Suppressor macrophage (primary cell): ENCODE measurements at places on chromosomes 2 and 18.
A peak's percentile ranks its signal among the peaks of the same experiment; 100 is the strongest.

- DNase-seq = no peak
These were observed 58.8 kb downstream of the RNF152 start for GRCh38 chr18:61833978-61834377.

- DNase-seq = peak; percentile 67
These were observed 293.9 kb upstream of the SYT4 start for GRCh38 chr18:43571078-43571689.

- DNase-seq = no peak
These were observed 393.3 kb upstream of the CYRIA start for GRCh38 chr2:17058772-17059402.

- DNase-seq = no peak
These were observed 112.3 kb downstream of the RAB3GAP1 start for GRCh38 chr2:135164431-135164830.

GRCh38 chr2:119760237-119760955 is 674 bp downstream of the PTPN4 start:
- DNase-seq = no peak

DNA sequence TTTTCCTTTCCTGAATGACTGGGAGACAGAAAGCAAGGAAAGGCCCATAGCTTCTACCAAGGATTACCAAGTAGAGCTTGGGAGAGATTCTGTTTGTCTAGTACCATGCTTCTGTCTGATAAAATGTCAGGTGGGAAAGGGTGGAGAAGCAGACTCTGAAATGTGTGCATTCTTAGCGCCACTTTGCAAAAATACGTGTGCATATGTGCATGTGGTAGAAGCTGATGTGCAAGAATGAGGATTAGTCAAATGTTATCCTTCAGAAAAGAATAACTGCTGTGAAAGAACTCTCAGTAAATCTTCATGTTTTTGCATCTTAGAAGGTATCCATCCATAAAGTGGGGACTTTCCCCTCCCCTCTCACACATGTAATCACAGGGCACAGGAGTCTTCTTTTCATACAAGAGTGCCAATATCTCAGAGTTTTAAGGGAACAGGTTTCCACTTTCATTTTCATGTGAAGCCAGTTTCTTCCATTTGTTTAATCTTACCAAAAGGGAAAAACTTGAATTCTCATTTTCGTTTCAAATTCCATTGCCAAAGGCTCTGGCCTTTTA is 15.4 kb upstream of the DGKD start:
- no peak for DNase-seq

DNA sequence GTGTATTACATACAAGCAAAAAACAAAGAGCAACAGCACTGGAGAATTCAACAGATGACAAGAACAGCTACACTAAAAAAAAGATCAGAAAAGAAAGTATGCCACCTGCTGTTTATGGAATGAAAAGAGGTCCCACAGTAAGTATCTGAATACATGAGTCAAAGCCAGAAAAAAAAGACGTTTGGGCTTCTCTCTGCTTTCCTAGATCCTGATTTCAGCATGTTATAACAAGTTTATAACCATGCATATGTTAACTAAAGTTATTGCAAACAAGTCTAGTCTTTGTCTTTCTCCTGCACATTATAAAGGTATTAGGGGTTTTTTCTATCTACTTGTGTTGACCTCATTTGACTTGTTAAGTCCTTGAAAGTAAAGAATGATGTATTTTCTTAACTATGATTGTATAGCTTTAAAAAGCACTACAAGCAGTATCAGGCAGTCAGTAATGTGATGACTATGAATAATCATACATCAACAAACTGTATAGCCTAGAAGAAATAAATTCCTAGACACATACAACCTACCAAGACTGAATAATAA is 108.5 kb upstream of the COL5A2 start:
- DNase-seq = peak; percentile 4

DNA sequence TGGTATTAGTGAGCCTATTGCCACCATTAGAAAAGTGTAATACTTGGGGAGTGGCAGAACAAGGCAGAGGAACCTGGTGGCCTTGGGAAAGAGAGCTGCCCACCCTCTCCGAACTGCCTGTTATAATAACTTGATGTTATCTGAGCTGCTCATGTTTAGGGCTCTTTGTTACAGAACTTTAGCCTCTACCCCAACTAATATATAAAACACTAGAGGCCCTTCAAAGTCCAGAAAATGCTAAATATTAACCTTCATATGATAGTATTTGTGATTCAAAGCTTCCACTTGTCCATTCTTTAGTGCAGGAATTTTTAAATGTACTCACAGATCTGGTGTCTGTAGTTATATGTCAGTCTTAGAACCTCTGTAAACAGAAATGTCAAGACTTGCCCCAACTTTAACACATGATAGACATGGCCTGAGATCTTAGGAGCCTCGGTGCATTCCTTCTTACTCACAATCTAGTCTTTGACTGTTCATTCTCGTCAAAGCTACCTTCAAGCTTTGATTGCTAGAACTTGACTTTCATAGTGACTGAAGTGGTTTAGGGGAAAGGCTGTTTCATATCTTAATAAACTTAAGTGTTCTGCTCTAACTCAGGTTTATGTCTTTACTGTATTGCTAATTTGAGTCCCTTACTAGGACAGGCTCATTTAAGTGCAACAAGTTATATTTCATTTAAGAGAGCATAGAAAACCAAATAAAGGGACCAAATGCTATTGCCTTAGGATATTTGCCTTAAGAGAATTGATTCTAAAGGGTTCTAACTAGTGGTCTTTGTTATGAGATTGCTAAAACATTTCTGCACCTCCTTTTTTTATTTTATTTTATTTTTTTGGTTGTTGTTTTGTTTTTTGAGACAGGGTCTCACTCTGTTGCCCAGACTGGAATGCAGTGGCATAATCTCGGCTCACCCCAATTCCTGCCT is 41.6 kb downstream of the DDX1 start:
- DNase-seq = no peak

DNA sequence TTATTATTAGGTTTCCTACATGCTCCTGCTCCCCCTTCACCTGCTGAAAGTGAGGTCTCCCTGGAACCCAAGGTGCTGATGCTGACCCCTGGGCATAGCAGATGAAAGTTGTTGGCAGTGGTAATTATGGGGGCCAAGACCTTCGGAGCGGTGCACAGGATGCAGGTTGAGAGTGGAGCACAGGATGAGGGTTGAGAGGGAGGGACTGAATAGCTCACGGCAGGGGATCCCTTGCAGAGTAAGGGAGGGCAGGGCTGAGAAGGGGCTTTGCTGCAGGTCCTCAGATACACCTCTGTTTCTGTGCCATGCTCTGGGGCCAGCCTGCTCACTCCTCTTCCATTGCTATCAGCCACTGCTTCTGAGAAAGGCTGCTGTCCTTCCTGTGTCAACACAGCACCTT is 163.3 kb downstream of the FHOD3 start:
- no peak for DNase-seq

- DNase-seq = no peak
These were observed 40.9 kb upstream of the ST8SIA3 start for GRCh38 chr18:57311472-57311871.

DNA sequence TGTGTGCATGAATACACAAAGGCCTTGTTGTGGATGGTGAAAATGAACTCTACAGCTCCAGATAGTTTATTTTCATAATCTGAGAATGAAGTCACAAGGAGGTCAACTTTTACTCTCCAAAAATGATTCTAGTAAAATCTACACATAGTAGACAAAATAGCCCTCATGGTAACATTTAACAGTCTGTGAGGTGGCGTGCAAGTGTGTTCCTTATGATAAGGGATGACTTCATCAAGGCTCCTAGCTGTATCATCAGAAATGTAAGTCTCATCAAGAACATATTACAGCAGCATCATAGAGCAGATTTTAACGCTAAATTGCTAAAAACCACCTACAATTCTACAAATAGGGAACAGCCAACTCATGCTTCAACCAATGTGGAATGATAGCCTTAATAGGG is 72.3 kb upstream of the RIOK3 start:
- no peak for DNase-seq
